Naive B cell (primary cell): ENCODE measurements at places on chromosomes 13 and 19. TPM values are rescaled to one million over a fixed set of nuclear protein-coding genes. Genes with fewer than 3 reads are reported as not detected.

DNA sequence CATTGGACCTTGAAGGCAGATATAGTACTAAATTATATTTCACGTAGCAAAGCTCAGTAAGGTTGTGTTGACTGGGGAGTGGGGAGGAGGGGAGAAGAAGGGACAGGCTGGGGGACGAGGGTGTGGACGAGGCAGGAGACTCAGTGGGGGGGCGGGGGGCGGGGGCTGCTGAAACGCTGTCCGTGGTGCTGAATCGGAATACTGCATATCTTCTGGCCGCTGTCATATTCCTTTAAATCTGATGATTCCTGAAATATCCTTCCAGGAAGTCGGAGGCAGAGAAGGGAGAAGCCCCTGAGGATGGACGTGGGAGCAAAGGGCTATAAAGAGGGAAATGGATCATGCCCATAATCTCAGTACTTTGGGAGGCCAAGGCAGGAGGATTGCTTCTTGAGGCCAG lies 34.7 kb upstream of the CASP14 start:
- DNase-seq = no peak

DNA sequence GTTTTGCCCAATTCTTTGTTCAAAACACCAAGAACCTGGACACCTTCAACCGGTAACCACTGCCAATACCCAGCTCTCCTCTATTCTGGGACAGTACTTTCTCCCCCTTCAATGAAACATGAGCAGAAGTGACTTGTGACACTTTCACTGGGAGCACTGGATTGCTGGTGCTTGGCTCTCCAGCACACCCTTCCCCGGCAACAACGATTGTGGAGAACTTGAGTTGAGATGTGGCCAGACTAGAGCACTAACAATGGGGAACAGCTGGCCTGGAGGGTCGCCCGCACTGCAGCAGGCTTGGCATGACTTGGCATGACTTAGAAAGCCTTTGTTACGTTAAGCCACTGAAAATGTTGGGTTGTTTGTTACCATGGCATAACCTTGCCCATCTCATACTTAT lies 7.5 kb upstream of the B3GLCT start:
- DNase-seq = no peak

DNA sequence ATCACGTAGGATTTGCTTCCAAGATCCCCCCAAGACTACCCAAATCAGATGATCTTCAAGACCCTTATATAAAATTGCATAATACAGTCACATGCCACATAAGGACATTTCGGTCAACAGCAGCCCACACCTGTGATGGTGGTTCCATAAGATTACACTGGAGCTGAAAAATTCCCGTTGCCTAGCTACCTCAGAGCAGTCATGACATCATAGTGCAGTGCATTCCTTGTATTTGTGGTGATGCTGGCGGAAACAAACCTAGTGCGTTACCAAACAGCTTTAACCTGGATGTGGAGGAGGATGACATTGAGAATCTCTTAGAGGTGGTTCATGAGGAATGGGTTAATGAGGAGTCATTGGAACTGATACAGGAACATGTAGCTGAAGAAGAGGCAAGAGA lies 4.8 kb downstream of the ZNF766 start:
- DNase-seq = no peak

DNA sequence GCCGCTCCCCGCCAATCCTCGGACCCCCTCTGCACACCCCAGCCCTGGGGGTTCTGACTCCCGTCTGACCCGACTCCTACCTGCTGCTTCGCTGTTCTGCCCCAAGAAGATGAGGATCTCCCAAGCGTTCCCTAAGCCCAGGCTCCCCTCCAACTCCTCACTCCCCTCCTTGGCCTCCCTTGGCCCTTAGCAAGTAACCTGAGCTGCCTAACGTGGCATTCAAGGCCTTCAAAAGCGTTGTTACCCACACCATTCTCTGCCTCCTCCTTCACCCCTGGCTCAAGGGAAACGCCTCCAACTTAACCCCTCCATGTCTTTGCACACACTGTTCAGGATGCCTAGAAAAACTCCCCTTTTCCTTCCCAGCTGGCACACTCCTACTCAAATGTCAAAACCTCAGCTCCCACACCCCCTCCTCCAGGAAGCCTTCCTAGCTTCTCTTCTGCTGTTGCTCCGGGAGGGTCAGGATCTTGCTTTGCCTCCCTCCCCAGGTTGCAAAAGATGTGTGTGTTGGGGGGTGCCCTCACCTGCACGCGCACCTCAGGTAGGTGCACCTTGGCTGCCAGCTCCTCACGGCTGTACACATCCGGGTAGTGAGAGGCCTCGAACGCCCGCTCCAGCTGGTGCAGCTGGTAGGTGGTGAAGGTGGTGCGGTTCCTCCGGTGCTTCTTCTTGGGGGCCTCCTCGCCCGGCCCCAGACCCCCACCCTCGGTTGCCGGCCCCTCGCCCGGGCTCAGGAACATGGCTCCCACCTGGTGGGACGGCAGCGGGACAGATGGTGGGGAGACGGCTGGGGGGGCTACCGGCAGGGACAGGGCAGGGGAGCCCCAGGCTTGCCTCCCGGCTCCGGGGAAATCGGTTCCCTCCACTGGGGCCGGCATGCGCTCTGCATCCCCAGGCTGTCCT lies 775 bp downstream of the RAX2 start:
- no peak for DNase-seq

DNA sequence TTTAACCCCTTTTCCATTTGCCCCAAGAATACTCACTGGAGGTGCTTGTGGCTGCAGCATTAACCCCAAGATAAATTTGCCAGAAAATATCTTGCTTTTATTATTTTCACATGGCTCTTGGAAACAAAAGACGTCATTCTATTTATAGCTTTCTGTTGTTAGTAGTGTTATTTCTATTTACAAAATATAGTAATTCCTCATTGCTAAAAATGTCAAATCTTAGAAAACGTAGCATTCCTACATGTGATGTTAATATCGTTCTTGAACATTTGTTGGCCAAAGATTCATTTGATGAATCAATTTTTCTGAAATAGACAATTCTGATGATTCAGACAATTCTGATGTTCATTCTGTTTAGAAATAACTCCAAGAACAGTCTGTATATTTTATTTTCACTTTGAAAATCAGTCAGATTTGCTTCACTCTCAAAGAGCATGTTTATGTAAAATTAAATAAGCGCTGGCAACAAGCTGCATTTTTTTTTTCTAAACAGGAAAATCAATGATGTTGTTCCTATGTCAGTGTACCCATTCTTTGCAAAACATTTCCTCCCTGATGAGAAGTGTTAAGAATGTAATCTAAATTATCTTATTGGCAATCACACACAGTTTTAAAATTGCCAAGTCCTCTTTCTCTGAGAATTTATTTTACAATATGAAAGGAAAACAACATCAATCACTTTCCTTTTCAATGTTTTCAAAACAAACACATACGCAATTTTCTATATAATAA lies 334.0 kb downstream of the KCTD12 start:
- DNase-seq = no peak

DNA sequence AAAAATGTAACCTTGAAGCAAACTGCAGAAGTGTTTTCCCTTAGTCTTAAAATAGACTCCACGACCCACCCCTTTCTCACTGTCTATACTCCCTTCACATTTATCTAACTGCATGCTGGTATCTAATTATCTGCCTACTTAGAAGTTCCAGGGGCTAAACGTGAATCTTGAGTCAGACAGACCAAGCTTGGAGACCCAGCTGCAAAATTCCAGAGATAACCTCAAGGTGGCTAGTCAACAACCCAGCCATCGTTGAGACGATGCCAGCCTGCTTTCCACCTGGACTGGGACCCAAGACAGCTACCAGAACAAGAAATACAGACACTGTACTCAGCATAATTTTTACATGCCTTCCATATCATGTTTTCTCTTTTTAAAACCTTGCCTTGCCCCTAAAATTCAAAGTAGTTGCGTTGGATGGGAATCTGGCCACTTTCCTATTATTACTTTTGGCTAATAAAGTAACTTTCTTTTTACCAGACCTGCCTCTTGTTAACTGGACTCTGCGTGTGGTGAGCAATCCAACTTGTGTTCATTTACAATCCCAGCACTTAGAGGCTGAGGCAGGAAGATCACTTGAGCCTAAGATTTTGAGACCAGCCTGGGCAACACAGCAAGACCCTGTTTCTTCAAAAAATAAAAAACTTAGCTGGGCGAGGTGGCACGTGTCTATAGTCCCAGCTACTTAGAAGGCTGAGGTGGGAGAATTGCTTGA lies 82.3 kb downstream of the CDADC1 start:
- no peak for DNase-seq

GRCh38 chr13:31951215-31951678 lies 80.3 kb upstream of the FRY start:
- peak; percentile 55 for DNase-seq

DNA sequence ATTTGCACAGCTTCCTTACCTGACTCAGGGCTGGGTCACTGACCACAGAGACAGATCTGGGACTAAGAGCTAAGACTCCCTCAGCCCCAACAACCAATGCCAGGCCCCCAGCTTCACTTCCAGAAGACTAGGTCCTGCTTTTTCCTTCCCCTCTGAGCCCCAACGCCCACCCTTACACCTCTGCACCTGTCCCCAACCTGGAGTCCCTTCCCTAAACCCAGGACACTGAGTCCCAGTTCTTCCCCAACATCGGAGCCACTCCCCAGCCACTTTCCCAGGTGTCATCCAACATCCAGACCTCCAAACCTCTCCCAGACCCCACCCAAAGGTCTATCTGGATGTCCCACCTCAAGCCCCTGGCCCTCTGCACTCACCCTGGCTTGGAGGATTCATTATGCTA lies 2.9 kb downstream of the FCER2 start:
- no peak for DNase-seq

DNA sequence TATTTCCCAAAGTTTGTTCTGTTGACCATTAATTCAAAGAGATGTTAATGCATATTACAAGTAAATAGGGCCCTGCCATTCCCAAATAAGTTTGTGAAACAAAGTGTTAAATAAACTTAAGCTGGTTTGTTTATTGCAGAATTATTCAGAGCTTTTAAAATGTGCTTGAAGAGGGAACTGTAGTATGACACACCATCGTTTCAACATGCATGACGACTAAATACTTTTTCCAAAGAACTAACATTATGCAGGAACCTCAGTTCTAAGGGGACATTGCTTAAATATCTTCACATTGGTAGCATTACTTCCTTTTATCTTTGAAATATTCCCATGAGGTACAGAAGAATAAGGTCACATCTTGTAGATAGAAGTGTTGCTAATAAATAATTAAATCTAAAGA lies 14.6 kb downstream of the LHFPL6 start:
- no peak for DNase-seq

GRCh38 chr13:111866731-111867245 lies 200.2 kb upstream of the SOX1 start:
- no peak for DNase-seq

- DNase-seq = no peak
Measured at GRCh38 chr13:90732049-90732448, 615.4 kb upstream of the MIR17HG start.

- DNase-seq = no peak
Measured at GRCh38 chr13:40910324-40911050, 108.6 kb downstream of the ELF1 start.

DNA sequence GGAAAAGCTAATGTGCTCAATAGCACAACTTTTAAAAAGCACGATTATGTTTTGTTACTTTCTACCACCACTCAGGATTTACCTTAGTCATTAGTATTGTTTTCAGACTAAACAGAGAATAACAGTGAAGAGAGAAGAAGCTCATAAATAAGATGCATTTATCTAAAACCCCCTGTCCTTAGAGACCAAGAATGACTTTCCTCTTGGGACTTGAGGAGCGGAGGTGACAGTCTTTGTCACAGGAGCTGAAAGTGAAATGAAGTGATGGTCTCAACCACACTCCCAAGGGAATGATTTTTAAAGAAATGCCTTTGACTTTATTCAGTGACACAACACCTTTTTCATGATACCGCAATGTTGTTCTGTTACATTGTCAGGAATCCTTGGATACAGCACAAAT lies 190.6 kb upstream of the NBEA start:
- DNase-seq = no peak

DNA sequence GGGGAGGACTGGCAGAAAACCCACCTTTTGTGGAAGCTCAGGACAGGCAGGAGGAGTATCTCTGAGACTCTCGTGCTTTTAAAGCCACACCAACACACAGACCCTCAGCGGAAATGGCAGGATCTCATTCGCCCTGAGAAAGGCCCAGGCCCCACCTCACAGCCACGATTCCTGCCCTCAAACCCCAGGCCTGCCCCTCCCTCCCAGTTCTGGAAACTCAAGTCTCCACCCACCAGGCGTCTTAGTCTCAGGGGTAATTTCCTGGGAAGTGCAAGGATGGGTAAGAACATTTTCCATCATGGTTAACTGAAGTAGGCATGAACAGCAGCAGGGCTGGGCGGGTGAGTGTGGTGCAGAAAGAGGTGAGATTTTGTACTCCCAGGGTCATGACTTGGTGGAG lies 8.0 kb upstream of the PDE4C start:
- DNase-seq = no peak

DNA sequence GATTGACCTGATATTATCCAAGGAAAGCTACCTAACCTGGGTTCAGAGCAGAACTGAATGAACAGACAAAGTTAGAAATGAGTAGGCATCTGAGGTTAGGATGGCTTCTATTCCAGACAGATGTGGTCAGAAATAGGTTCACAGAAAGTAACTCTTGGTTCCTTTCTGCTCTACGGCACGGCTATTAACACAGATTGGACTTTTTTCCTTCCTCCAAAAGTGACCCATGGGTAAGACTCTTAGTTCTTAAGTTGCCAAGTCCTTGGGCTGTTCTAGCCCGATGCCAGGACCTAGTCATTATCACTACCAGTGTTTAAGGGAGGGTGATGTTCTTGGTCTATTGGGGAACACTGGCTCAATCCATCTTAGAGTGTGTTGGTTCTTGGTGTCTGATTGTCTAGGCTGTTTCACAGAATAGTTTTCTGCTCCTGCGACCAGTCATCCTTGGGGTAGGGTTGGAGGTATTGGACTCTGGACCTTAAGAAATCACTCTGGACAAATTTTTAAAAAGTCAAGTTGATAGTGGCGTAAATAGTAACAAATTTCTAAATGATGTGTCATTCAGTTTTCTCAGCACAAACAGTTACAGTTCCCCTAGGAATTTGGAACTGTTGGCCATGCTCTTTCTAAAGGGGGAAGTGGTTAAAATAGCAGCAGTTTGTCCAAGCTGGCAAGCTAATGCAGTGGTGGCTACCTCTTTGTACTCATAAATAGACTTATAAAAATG lies 60.1 kb upstream of the MYCBP2 start:
- DNase-seq = no peak

- no peak for DNase-seq
Measured at GRCh38 chr19:17419154-17419620, 660 bp upstream of the MVB12A start.

Gene LILRB2
- 0.45 TPM for polyA plus RNA-seq

Gene IL12RB1
- 5.8 TPM for polyA plus RNA-seq

Gene TBXA2R
- polyA plus RNA-seq = 22.7 TPM

Gene SHISA2
- not detected for polyA plus RNA-seq

Gene CAPN12
- 8.1 TPM for polyA plus RNA-seq

Gene KIRREL2
- not detected for polyA plus RNA-seq

Gene CRTC1
- polyA plus RNA-seq = 2.4 TPM

Gene FAM216B
- polyA plus RNA-seq = not detected

Gene RXFP2
- polyA plus RNA-seq = not detected

Gene LENG9
- polyA plus RNA-seq = 0.57 TPM

Gene LIM2
- polyA plus RNA-seq = 0.34 TPM
